Smooth muscle cell of the umbilical artery (primary cell): ENCODE measurements at places on chromosomes 1 and 21. TPM values are rescaled to one million over a fixed set of nuclear protein-coding genes. Genes with fewer than 3 reads are reported as not detected.

Gene LCE1A
- not detected in 2 replicates for total RNA-seq

Gene SMYD3
- 99.9 and 104 TPM in 2 replicates for total RNA-seq

Gene TFF2
- not detected in 2 replicates for total RNA-seq

Gene EDARADD
- total RNA-seq: not detected in 2 replicates

Gene TSPAN2
- 0.23 and 0.30 TPM in 2 replicates for total RNA-seq

Gene RHEX
- total RNA-seq: not detected in 2 replicates

Gene HSD17B7
- 22.8 and 24.1 TPM in 2 replicates for total RNA-seq

Gene KRTAP19-1
- not detected in 2 replicates for total RNA-seq

Gene S100A8
- not detected in 2 replicates for total RNA-seq

Gene FMO5
- 0.32 and 1.5 TPM in 2 replicates for total RNA-seq
